Dorsolateral prefrontal cortex (tissue), 122 donors: ENCODE measurements at places on chromosomes 3 and 15. TPM values are rescaled to one million over a fixed set of nuclear protein-coding genes. Genes with fewer than 3 reads are reported as not detected.

The STRIT1 gene
- not detected for total RNA-seq

The RBSN gene
- total RNA-seq, result 62.8 TPM

The FSD2 gene
- total RNA-seq, result not detected

The CFAP91 gene
- total RNA-seq, result 14.9 TPM

The PAQR5 gene
- 1.1 TPM for total RNA-seq

The PLA2G4E gene
- total RNA-seq, result 0.12 TPM

DNA sequence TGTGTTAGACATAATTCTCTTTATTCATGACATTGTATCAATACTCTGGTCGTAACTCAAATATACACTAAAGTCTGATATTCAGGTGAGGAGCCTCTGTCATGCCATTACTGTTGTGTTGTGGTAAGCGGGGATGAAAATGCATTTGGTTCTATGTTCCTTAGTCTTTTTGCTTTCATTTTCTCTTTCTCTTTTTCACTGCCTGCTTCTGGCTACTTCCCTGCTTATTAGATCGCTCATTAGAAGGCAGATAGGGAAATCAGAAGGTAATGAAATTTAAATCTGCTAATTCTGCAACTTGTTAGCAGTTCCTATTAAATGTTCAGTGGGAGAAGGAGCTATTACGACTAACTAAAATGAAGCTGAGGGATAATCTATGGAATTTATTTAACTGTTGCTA is 345.0 kb downstream of the GRM7 start:
- DNase-seq, result no peak

- DNase-seq, result no peak
Observed at GRCh38 chr15:95347837-95348236, 982.7 kb upstream of the NR2F2 start.

DNA sequence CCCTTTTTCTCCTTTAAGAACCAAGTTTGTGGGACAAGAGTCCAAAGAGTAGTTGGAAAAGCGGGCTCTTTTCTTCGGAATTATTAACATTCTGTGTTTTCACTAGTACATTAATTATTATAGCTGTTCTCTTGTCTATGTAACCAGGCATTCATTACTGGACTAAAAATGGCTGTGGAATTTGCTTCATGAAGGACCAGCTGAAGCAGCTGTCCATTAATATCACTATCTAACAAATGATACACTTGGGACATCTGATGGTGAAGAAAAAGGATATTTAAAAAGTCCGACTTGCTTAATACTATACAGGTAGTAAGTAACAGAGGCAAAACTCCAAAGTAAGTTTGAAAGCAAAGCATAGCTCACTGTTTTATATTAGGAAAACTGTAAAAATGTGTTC is 728.9 kb upstream of the DPPA4 start:
- DNase-seq, result no peak

GRCh38 chr3:4751502-4752101 is 227.6 kb upstream of the BHLHE40 start:
- DNase-seq, result no peak

DNA sequence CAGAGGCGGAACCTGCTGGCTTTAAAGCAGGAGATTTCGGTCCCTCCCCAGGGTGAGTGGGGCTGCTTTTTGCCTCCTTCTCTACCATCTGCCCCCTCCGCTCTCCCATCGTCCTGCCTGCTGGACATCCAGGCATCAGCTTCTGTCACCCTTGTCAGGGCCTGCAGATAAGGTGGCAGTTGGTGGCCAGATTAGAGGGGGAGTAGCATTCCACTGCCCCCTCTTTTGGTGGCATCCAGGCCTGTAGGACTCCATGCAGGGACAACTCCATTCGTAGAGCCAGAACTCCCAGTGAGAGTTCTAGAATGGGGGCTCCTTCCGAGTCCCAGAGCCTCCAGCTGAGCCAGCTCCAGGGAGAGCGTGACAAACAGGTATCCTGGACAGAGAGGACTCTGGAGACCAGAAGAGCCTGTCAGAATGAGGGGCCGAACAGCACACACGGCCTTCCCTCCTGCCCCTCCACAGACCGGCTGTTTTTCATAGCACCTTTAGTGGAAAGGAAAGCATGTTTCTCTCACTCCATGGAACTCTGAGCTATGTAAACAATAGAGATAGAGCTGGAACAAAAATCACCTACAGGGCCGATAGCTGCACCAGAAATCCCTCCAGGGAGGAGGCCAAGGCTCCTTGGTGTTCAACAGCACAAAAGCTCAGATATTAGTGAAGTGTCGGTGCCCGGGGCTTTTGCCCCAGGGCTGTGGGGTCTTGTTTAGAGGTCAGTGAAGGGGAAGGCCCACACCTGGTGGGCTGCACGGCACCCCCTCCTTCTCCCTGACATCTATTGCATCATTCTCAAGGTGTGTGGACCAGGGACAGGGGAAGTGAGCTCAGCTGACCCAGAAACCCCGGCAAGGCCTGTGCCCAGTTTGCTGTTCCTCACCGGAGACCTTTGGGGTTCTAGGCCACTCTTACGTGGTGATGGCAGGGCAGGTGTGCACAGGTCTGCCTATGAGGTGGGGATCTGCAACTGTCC is 34.2 kb downstream of the MAGEF1 start:
- no peak for DNase-seq

DNA sequence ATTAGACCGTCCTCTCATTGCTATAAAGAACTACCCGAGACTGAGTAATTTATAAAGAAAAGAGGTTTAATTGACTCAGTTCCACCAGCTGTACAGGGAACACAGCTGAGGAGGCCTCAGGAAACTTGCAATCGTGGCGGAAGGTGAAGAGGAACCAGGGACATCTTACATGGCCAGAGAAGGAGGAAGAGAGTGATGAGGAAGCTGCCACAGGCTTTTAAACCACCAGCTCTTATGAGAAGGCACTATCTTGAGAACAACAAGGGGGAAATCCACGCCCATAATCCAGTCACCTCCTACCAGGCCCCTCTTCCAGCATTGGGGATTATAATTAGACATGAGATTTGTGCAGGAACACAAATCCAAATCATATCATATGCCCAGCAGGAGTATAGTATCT is 138.5 kb downstream of the ALCAM start:
- no peak for DNase-seq

DNA sequence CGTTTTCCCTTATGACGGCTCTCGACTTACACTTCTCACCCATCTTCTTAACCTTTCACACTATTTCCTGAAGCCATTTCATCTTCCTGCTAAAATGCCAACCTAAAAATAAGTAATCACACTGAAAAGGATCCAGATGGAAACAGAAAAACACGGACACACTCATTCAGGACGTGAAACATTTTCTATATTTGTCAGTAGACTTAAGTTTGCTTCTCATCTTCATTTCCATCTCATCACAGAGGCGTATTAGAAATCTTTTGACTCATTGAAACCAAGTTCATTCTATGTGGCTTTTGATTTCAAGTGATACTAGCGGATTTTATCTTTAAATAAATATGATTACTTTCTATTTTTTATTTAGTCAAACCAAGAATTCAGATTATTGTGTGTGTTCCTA is 27.4 kb upstream of the DLG1 start:
- DNase-seq, result no peak

- peak; percentile 45 for DNase-seq
Observed at GRCh38 chr3:194206320-194206719, 70.4 kb downstream of the HES1 start.

DNA sequence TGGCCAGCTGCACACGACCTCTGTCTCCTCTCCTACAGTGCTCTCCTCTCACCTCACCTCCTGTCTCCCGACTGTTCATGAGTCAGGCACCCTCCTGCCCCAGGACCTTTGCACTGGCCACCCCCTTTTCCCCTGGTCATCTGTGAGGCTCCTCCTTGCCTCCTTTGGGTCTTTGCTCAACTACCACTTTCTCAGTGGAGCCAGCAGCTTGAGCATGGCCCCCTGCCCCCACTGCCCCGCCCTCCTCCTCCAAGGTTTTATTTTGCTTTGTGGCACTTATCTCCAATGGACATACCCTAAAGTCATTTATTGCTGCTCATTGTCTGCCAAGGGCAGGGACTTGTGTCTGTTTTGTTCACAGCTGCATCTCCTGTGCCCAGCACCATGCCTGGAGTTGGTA is 64.3 kb downstream of the MGLL start:
- DNase-seq, result no peak

DNA sequence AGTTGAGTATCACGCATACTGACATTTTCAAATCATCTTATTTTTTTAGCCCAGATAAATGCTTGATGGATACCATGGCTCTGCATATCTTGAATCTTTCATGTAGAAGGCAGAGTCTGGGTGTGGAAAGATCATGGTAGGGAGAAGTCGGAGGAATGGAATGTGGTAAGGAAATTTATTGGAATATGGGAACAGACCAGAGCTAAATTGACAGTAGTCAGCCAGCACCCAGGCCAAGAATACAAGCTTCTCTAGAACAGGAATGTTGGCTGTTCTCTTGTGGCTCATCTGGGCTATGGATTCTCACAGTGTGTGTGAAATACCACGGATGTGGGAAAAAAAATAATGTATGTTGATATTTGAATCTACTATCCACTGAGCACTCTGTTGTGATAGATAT is 305.7 kb upstream of the COL8A1 start:
- DNase-seq, result no peak

DNA sequence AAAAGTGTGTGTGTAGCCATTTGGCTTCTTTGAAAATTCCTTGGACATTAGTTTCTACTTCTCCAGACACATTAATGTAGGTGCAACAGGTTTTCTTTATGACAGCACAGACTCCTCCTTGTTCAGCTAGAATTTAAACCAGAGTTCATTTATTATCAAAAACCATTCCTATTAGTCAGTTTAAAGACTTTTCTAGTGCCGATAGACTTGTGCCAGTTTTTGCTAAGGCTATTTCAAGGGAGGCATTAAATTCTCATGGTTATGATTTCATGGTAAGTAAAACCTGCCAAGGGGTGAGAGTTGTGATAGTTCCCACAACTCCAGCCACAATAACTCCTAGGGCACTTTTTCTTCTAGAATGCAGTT is 20.6 kb upstream of the SENP7 start:
- DNase-seq, result no peak

DNA sequence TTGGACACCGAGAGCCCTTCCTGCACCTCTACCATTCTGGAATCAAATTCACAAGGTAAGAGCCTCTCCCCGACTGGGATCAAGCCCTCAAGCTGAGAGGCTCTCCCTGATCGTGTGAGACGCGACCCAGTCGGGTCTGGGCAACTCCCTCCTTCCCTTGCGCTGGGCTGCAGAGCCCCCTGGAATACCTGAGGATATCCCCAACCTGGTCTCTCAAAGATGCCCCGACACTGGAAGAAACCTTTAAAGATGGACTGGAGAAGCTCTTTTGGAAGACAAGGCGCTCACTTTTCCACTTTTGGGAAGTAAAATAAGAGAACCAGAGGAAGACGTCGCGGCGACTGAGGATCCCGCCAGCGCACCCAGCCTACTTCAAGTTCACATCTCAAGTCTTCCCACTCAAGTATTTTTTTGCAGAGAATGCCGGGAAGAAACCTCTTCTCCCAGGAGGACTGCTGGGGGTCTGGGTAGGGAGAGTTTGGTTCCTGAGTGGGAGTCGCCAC is 33.8 kb downstream of the ZIC4 start:
- DNase-seq, result no peak

GRCh38 chr3:133575086-133575485 is 1.6 kb downstream of the CDV3 start:
- no peak for DNase-seq

DNA sequence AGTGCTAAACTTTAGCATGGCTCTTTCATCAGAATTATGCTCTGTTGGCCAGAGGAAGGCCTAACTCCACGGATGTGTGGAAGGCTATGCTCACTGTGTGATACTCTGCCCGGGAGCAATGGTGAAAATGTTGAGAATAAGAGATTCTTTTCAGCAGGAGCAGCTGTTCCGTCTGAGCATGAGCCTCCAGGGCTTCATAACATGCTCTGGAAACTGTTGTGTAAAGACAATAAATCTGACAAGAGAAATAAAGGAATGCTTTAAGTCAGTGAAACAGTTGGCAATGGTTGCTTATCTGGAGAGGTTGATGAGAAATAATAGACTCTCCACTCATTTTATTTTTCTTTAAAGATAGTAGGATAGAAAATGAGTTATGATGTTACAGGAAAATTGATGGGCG is 269.8 kb downstream of the DIPK2A start:
- DNase-seq, result no peak

GRCh38 chr3:190013943-190014924 is 106.5 kb downstream of the P3H2 start:
- no peak for DNase-seq

DNA sequence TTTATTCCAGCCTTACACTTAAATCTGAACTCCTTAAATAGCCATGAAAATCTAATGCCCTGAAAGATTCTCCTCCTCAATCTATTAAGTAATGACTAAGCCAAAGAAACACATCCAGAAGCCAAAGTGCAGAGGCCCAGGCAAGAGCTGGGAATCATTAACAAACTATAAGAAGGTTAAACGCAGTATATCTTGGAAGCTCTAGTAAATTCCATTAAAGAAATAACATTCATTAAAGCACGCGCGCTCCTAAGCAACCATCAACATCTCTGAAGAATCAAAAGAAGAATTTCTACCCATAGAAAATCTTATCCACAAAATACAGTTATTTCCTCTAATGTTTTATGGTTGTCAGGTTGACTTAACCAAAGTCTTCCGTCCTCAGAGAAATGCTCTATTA is 29.5 kb downstream of the MB21D2 start:
- no peak for DNase-seq

DNA sequence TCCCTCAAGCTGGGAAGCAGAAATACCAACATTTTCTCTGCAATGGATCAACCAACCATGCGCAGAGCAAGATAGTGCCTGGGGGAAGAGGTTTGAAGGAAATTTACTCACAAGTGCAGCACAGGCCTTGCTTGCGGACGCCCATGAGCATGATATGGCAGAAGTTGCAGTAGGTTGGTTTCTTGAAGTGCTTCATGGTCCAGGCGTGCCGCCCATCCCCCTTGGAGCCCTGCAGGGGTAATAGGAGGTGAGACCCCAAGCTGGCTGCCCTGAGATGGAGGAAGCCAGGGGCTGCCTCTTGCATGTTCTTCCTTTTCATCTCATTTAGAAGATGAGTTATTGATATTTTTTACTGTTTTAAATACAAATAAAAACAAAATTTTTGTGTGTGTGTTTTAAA is 86.6 kb downstream of the DGKG start:
- no peak for DNase-seq

GRCh38 chr3:61182662-61183061 is 68.6 kb downstream of the FHIT start:
- no peak for DNase-seq

- DNase-seq, result no peak
Observed at GRCh38 chr3:22620498-22620897, 582.6 kb upstream of the UBE2E2 start.
